EH (cell line): ENCODE measurements at places on chromosomes 7 and 10.

DNA sequence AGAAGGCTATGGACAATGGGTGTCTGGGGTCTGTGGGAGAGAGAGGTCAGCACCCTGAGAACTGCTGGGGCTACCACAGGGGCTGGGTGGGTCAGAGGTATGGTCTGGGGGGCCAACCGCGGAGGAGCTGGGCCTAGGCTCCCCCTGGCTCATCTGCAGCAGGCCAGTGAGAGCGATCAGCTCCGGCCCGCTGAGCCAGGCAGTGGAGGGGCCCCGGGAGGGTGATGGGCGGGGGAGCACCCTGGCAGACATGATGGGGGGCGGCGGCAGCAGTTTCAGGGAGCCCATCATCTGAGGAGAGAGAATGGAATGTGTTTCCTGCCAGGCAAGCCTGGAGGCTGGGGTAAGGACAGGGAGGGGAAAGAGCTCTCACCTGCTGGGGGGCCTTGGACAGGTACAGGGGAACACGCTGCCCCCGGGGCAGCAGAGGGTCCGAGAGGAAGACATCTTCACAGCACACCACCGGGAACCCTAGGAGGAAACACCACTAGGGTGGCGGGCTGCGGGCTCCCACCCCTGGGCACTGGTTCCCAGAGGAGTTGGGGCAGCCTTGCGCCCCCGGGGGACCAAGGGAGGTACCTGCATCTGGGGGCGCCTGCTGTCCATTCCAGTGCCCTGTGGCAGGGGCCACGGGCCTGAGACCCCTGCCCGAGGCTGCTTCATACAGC is 1.3 kb downstream of the SAP25 start:
- no peak for DNase-seq

DNA sequence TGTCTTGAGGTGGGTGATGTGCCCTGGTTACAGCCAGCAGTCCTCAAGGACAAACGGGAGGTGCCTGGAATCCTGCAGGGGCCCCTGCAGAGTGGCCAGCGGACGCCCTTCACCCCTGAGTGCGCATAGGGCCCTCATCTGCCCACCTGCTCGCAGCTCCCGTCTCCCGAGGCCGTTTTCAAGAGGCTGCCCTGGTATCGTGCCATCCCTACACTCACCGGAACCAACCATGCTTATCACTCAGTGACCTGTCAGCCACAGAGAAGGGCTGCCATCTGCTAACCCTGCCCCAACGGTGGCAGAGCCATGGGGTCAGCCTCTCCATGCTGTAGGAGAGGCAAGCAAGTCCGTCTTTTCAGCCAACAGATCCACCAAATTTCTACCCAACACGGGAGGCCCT is 122.0 kb downstream of the FAM53B start:
- DNase-seq, result no peak

GRCh38 chr10:124436191-124436638 is 13.6 kb downstream of the NKX1-2 start:
- peak; percentile 31 for DNase-seq

DNA sequence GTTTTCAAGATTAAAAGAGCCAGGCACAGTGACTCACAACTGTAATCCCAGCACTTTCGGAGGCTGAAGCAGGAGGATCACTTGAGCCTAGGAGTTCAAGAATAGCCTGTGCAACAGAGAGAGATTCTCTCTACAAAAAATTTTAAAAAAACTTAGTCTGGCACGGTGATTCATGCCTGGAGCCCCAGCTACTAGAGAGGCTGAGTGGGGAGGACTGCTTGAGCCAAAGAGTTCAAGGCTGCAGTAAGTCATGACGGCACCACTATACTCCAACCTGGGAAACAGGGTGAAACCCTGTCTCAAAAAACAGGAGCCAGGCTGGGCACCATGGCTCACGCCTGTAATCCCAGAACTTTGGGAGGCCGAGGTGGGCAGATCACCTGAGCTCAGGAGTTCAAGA is 86.6 kb upstream of the KCTD7 start:
- DNase-seq, result no peak

- DNase-seq, result no peak
These were observed 51.3 kb downstream of the USP6NL start for GRCh38 chr10:11560076-11560709.

GRCh38 chr10:70054902-70055301 is 2.3 kb downstream of the MACROH2A2 start:
- no peak for DNase-seq

DNA sequence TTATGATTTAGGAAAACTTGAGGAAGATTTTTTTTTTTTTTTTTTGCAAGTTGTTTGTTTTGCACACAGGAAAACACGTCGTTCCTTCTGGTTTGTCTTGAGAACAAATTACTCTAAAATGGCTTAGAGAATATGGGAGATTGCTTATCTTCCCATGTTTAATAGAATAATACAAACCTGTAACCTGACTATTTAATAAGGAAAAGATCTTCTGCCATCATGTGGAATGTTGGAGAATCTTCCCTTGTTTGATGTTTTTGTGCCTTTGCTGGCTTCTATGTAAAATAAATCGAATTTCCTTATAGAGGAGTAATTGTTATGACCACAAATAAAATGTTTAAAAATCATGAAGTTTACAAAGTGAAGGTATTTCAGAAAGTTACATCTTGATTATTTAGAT is 818.8 kb downstream of the GATA3 start:
- no peak for DNase-seq

GRCh38 chr10:116311016-116311415 is 13.2 kb upstream of the CCDC172 start:
- no peak for DNase-seq

- peak; percentile 90 for DNase-seq
These were observed 109.3 kb upstream of the HPS1 start for GRCh38 chr10:98556061-98556460.

DNA sequence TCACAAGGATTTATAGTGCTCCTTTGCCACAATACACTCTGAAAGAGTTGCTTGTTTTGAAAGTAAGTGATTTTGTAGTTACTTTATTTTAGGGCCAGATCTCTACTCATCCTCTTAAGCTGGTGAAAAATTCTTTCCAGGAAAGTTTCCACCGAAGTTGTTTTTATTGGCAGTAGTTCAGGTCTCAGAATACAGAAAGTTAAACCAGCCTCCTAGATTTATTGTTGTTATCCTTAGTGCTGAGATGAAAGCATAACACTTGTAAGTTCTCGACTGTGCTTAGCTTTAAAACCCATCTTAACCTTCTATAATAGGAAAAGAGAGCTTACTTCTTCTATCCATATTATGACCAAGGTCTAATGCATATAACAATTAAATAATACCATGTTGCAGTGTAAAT is 5.5 kb downstream of the AP3M1 start:
- peak; percentile 90 for DNase-seq

- peak; percentile 54 for DNase-seq
These were observed 16.5 kb downstream of the DENND10 start for GRCh38 chr10:119120413-119120867.

DNA sequence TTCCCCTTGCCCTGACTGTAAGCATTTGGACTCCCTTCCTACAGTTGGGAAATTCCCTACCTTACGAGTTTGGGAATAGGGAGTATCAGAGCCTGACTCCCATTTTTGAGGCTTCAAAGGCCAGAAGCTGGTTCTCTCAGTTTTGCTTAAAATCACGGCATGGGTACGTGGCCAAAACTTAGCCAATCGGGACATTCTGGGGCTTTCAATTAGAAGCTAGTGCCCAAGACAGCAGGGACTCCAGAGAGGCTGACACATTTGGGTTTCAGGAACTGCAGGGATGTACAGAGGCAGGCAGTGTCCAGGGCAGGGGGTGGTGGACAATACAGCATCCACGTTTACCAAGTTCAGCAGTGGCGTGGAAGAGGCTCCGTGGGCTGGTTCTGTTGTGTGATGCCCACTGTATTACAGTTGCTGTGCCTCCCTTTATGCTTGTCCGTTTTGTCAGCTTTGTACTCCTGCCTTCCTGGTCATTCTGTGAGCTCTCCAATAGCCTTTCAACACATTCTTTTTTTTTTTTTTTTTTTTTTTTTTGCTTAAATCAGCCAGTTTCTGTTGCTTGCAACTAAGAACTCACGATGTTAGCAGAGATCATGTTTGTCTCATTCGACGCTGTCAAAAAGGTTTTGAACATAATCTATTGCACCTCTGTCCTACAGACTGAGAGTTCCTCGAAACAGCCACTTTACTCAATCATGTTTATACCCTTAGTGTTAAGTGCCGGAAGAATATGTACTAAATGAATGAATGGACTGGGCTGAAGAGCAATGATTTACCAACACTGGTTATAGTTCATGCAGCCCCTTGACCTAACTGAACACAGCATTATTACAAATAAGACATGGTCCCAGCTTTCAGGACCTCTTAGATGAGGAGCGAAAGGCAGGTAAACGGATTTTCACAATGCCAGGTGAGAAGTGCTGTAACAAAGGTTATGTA is 1.1 kb downstream of the GGCT start:
- no peak for DNase-seq

- DNase-seq, result peak; percentile 90
These were observed 23.8 kb downstream of the CYTH3 start for GRCh38 chr7:6248581-6248980.

- peak; percentile 35 for DNase-seq
These were observed 7.0 kb upstream of the TET1 start for GRCh38 chr10:68553138-68553537.

- no peak for DNase-seq
These were observed 662.3 kb downstream of the CCSER2 start for GRCh38 chr10:84990713-84991112.

DNA sequence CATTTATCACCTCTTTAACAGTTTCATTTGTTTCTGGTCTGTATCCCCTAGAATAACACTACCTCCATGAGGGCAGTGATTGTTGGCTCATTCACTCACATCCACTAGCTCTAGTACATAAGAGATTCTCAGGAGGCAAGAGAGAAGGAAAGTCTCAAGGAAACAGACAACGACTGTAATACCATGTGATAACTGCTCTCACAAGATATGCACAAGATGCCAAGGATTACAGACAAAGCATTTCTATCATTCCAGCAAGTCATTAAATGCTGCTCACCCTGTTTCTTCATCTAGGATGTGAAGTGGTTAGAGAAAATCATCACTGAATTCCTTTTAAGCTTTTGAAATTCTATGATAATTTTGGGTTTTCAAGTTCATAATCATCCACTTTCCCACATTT is 115.3 kb downstream of the HIBADH start:
- peak; percentile 81 for DNase-seq

DNA sequence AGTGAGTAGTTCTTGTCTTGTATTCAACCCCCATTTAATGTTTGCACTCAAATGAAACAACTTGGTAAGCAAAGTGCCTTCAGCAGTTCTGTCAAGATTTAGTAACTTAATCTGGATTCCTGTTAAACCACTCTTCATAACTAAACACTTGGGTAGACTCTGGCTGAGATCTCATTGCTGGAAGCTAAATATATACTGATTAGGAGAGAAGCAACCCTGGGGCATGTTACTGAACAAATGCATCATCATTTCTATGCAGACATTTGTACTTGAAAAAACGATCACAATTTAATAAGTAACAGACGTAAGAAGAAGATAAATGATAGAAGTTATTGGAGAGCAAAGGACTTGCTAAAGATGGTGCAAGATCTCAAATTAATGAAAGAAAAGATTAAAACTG is 308.4 kb upstream of the POM121L12 start:
- no peak for DNase-seq

DNA sequence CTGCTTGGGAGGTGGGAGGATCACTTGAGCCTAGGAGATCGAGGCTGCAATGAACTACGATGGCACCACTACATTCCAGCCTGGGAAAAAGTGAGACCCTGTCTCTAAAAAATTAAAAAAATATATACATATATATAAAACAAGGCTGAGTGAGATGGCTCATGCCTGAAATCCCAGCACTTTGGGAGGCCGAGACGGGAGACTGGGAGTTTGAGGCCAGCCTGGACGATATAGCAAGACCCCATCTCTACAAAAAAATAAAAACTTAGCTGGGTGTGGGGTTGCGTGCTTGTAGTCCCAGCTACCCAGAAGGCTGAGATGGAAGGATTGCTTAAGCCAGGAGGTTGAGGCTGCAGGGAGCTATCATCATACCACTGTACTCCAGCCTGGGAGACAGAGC is 87.6 kb downstream of the CARD11 start:
- DNase-seq, result no peak

- DNase-seq, result no peak
These were observed 764 bp upstream of the FAM131B start for GRCh38 chr7:143363016-143363937.

- no peak for DNase-seq
These were observed 145.3 kb upstream of the NAMPT start for GRCh38 chr7:106430103-106430502.

- DNase-seq, result peak; percentile 49
These were observed at the start of gene ECHDC3 for GRCh38 chr10:11742009-11742778. ECHDC3 (plus strand) TSS chr10:11742382; CDS start chr10:11742577, 195 bp downstream.

DNA sequence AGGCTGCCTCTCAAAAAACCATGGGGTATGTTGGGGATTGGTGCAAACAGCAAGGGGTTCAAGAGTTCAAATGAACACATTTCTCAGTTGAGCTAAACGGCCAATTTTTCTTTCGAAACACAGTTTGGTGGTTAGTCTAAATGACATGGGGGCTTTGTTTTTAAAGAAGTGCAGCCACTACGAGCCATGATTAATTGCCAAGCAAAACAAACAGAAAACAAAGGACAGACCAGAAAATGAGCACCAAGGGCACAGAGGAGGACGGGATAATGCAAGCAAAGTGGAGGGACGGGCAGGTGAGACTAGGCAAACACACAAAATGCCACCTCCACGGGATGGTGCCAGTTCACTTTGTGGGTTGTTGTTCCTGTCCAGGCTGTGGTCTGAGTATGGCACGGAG is 64.5 kb upstream of the PDLIM1 start:
- no peak for DNase-seq

GRCh38 chr7:69619635-69620034 is 21.4 kb downstream of the AUTS2 start:
- no peak for DNase-seq

- DNase-seq, result peak; percentile 94
These were observed 14.4 kb downstream of the MXI1 start for GRCh38 chr10:110221721-110222261.

DNA sequence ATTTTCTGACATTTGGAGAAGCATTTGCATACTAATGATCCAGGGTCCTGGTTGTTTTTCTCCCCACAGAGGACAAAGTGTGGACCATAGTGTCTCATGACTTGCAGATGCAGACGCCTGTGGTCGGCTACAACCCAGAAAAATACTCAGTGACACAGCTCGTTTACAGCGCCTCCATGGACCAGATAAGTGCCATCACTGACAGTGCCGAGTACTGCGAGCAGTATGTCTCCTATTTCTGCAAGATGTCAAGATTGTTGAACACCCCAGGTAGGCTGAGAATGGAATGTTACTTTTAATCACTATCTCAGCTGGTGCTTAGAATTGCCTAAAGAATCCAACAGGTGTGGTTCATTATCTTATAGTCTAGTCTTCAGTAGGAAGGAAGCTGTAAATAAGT is 951.5 kb upstream of the C7orf33 start:
- DNase-seq, result no peak

DNA sequence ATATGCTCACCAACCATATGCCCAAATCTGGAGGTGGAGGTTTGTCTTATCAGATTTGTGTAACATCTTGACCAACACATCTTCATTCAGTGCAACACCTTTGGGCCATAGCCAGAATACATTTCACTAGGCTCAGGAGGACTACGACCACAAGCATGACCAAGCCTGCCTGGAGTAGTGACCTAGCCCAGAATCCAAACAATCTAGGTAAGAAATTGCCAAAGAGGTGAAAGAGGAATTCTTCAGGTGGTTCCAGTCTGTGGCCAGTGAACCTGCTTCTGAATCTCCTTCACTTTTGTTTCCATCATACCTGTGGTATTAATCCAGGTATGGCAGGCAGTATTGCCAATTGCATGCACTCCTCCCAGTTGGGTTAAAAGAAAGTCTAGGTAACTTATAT is 112.8 kb upstream of the RAB18 start:
- no peak for DNase-seq

- peak; percentile 45 for DNase-seq
These were observed 37.9 kb upstream of the RASGEF1A start for GRCh38 chr10:43304687-43305333.
